Progenitor cell of endocrine pancreas (in vitro differentiated cells): ENCODE measurements at places on chromosomes 7 and 10. TPM values are rescaled to one million over a fixed set of nuclear protein-coding genes. Genes with fewer than 3 reads are reported as not detected.

Gene AVPI1
- 4.3 TPM in 2 replicates for total RNA-seq

Gene KCTD7
- total RNA-seq: 8.5 and 12.3 TPM in 2 replicates

Gene SPDYE2
- total RNA-seq: not detected in 2 replicates

- no peak overlapping the region for H3K4me3 ChIP-seq
- peaks cover 12% of the 10 kb centered on the region for H3K36me3 ChIP-seq
- peaks cover 18% of the 10 kb centered on the region for H3K4me1 ChIP-seq
- no peaks in the 10 kb centered on the region for H3K27me3 ChIP-seq
- no peak overlapping the region for H3K27ac ChIP-seq
Measured at GRCh38 chr7:112874909-112875308, 84.7 kb upstream of the TMEM168 start.

GRCh38 chr10:124344931-124345330 is 73.8 kb downstream of the OAT start:
- H3K4me3 ChIP-seq: no peak overlapping the region
- H3K4me1 ChIP-seq: no peaks in the 10 kb centered on the region
- H3K27me3 ChIP-seq: peaks cover 5% of the 10 kb centered on the region
- H3K36me3 ChIP-seq: no peaks in the 10 kb centered on the region
- no peak for DNase-seq
- H3K27ac ChIP-seq: no peak overlapping the region

DNA sequence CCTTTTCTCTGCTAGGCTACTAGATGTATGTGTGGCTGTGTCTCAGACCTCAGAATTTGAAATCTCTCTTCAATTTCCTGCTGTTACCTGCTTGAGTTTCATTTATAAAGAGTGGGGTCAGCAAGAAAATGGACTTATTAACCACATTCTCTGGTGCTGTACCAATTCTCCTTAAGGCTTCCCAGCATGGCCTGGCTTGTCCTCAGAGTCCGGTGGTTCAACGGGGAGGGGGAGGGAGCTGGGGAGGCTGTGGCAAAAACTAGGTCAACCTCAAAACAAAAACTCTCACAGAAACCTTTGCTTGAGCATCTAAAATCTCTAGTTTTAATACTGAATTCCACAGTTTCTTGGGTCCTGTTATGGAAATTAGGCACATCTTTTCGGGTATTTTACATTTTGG is 389.1 kb upstream of the COBL start:
- no peak for DNase-seq
- no peaks in the 10 kb centered on the region for H3K27me3 ChIP-seq
- H3K27ac ChIP-seq: no peak overlapping the region
- H3K4me3 ChIP-seq: no peak overlapping the region
